ENCODE measurements at places on chromosomes 3 and 15.
A peak's percentile ranks its signal among the peaks of the same experiment; 100 is the strongest.

DNA sequence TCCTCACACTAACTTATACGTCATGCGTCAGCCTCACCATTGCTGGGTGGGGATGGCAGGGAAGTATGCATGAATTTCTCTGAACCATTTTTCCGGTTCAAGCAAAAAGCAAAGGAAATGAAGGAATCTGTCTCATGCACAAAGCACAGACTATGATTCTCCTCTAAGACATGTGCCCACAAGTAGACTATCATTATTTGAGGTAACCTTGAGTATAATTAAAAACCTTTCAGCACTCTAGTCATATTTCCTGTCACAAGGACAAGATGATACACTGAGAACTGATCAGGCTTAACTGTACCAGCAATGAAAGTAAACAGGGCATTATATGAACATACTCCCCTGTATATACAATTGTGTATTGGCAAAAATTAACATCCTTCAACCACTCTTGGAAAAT lies 56.7 kb upstream of the TSC22D2 start:
- no peak for DNase-seq

DNA sequence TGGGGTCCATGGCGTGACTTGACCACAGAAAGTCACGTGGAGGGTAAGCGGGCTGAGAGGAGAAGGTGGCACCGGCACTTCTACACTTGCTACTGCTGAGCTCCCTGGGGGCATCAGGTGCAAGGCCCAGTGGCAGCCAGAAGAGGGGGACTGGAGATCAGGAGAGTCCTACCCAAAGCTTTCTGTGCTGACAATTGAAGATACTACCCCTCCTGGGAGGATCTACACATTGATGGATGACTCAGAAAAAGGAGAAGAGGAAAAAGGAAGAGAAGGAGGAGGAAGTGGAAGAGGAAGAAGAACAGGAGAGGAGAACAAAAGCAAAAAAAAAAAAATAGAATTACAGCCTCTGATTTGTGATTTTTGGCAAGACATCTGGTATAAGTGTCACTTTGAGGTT lies 41.2 kb downstream of the MYO5C start:
- DNase-seq: no peak

DNA sequence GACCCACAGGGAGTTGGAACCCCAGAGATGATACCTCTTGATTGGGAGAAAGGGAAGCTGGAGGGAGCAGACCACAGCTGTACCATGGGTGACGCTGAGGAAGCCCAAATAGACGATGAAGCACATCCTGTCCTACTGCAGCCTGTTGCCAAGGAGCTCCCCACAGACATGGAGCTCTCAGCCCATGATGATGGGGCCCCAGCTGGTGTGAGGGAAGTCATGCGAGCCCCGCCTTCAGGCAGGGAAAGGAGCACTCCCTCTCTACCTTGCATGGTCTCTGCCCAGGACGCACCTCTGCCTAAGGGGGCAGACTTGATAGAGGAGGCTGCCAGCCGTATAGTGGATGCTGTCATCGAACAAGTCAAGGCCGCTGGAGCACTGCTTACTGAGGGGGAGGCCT lies 201.1 kb downstream of the AKAP13 start:
- no peak for DNase-seq

- DNase-seq: no peak
Measured at GRCh38 chr3:128794770-128795649, 69.0 kb downstream of the RAB7A start.

GRCh38 chr3:113035387-113035982 lies 44.7 kb downstream of the GTPBP8 start:
- DNase-seq: no peak

GRCh38 chr3:88142094-88142624 lies 7.6 kb upstream of the C3orf38 start:
- no peak for DNase-seq

DNA sequence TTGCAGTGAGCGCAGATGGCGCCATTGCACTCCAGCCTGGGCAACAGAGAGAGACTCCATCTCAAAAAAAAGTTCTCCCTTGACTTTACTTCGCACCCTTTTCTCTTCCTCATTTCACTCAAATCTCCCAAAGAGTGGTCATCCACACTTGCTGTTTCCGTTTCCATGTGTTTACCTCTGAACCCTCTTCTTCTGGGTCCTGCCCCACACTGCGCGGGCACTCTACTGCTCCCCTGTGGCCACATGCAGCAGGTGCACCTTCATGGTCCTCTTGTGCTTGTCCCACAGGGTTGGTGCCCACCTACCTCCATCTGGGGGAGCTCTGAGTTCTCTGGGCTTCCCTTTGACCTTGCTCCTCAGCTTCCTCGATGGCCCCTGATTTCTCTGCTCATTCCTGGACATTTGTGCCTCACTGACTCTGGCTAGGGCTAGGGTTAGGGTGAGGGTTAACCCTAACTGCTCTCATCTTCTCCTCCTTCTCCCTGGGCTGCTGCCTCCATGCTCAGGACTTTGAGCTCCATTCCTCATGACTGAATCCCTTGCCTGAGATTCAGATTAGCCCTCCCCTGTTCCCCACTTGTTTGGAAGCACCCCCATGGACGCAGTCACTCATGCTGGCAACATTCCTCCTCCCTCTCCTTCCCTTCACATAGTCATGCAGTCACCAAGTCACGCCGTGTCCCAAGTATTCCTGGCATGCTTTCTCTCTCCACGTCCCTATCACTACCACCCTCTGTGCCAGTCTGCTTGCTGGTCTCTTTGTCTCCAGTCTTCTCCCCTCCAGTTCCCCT lies 26.6 kb upstream of the KY start:
- no peak for DNase-seq

DNA sequence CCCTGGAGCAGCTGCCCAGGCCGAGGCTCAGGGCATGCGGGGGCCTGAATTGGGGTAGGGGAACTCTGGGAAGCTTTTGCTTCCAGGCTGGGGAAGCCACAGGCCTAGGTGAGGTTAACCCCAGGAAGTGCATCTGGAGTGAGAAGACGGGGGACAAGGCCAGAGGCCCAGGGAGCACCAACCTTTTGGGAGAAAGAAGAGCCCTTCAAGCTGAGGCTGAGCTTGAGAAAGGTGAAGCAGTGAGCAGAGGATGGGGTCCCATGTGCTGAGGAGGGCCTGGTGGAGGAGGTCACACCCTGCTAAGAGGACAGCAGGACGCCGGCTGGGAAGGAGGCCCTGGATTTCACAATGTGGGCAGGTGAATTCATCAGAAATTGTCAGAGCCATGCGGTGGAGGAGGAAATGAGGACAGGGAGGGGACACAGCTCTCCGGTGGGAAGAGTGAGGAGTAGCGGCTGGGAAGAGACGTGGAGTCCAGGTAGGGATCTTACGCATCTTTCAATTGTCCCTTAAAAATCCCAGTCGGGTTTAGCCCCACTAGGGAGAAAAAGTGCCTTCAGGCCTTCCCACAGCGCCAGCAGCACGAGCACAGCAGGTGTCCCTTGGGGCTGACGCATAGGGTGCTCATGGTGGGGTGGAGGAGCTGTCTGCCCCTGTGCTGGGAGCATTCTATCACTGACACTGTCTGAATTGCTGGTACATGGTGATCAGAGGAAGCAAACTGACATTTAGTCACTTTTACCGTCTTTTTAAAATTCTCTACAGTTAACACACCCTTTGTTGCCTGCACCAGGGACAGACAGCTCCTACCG lies 50.9 kb downstream of the HCN4 start:
- peak; percentile 14 for DNase-seq

- no peak for DNase-seq
Measured at GRCh38 chr3:185924375-185924774, 13.4 kb downstream of the TRA2B start.

DNA sequence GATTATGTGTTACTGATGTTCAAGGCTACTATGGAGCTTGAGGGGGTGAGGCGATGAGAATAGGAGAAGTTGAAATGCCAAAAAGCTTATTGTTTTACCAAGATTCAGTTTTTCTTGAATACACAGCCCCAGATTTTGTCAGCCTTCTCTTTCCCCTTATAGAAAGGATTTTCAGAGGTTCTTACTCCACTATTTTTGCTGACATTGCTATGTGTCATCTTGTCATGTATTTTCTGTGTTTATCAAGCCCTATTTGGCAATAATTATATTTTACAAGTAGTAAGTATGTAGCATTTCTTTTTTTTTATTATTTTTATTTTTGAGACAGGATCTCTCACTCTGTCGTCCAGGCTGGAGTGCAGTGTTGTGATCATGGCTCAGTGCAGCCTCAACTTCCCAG lies 133.1 kb downstream of the ATG7 start:
- DNase-seq: no peak

DNA sequence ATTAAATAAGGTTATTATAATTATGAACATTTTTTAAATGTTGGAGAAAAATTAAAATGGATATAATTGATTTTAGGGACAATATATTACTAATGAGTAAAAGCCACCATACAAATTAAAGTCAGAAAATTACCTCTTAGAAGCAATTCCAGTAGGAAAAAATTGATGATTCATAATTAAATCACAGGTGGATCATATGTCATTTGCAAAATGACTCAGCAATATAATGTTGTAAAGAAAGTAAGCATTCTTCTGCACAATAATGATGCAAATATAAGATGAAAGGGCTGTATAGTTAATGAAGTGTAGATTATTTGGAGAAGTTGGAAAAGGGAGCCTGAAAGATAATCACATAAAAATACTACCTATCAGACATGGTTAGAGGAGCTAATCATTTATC lies 25.8 kb downstream of the ZPLD1 start:
- DNase-seq: no peak

DNA sequence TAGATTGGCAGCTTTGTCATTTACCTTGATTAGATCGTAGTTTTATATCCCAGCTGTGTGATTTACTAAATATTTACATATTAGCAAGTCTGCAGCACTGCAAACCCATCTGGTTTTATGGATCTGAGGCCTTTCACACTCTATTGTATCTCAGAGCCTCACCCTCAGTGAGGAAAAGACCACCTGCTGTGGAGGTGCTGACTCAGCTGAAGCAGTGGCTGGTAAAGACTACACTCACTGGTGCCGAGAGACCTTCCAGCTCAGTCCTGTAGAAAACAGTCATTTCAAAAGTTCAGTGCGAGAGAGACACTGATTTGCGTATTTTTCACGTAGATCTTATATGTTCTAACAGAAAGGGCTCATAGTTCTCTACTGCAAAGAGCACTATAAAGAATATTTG lies 307.8 kb upstream of the TPM1 start:
- no peak for DNase-seq

GRCh38 chr3:51559961-51560360 lies 21.4 kb downstream of the RAD54L2 start:
- DNase-seq: no peak

DNA sequence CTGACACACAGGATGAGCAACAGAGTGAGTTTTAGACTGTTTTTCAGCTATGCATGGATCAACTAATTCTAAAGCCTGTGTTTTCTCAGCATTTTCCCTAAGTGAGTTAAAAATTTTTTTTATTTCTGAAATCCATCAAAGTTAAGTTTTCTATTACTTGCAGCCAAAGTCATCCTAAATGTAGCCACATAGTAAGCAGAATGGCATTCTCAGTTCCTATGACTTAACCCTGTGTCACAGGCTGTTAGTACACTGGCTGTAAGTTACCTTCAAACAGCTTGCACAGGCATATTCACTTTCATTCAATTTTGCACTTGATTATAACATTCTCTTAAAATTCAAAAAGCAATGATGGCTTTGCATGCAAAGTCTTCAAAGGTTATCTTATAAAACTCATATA lies 368.2 kb downstream of the OCA2 start:
- no peak for DNase-seq

GRCh38 chr3:126064627-126065258 lies 19.2 kb downstream of the SLC41A3 start:
- DNase-seq: no peak

DNA sequence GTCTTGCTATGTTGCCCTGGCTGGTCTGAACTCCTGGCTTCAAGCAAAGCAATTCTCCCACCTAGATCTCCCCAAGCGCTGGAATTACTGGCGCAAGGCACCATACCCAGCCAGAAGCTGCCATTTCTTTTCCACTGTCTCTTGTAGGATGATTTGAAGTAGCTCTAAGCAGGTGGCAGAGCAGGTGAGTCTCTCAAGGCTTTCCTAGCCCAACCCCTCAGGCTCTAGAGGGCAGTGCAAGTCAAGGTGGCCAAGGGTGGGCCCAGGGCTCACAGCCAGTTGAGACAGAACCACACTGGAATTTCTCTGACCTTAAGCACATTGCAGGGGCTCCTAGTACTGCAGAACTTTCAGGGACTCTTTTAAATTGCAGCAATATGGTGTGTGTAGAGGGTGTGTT lies 15.6 kb upstream of the DAG1 start:
- no peak for DNase-seq

DNA sequence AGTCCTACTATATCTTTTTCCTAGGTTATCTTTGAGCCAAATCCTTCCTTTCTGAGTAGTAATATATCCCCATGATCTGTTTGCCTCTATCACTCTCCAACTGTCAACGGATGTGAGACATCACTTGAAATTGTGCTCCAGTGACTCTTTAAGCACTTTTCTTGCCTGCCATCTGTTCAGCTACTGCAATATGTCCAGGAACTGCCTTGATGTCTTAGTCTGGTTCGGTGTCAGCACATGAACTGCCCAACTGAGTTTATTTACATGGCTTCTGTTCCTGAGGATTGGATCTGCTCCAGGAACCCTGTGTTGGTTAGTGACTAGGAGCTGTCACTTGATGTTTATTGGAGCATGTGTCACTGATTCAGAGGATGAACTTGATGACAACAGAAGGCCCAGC lies 116.5 kb downstream of the SLC9A9 start:
- no peak for DNase-seq

DNA sequence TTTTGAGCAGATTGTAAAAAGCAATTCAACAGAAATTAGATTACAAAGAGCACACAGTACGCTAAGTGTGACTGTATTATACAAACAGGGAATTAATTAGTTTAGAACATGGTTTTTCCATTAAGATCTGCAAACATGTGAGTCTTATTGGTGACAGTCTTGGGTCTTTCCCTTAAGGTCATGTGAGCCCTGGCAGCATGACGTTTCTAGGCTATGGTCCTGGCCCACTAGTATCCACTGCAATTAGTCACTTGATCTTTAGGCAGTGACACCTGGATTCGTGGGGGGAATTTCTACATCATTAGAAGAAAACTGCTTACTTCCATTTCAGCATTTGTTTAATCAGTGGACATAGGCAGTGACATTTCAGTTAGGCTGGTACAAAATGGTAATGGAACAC lies 360.2 kb upstream of the NR2F2 start:
- no peak for DNase-seq

- no peak for DNase-seq
Measured at GRCh38 chr3:70096376-70097066, 97.0 kb downstream of the SAMMSON start.

GRCh38 chr15:50590288-50590687 lies 43.8 kb upstream of the USP50 start:
- no peak for DNase-seq

DNA sequence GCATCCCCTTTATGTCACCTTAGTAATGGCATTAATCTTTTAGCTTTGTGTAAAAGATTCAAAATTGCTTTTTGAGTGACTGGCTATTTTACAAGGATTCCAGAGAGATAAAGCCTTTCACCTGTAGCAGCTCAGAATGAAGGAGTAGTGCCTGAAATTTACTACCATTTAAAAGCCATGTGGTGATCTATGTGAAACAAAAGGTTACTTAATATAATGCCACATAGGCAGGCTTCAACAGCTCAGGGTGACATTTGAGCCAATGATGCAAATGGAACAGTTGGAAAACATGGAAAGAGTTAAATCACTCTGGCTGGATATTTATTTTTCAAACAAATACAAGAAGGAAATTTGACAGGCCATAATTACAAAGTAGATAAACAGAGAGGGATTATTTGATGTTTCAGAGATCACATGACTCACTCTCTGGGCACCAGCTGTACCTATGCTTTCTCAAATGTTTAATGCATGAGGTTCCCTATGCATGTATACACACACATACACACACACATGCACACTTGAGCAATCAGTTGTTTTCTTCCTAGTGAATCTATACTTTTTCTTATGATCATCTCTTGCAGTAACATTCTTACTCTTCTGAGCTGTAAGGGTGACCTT lies 171.5 kb downstream of the ZMAT3 start:
- DNase-seq: no peak

All from sciatic nerve (tissue), 2 donors.